Stomach (tissue), 19 donors: ENCODE measurements at places on chromosomes 2 and 18.

DNA sequence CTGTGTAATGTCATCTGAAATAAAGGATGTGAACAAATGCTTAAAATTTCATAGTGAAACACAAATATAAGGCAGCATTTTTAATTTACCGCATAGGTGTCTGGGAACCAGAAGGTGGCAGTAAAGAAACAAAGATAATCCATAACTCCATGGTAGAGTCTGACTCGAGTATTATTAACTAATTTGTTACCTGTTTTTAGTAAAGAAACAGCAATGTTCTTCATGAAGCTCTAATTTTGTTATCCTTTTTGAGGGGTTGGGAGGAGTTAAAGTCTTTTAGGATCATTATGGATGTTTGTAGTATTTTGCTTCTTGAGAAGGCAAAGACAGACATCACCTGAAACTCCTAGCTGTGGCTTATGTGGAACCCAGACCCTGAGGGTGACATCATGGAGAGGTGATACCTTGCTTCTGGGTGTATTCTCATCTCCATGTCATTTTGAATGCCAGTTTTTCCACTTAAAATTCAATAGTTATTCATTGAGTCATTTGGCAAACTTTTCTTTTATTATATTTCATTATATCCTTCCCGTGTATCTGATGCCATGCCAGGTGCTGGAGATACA is 286.2 kb upstream of the EPAS1 start:
- peak; percentile 69 for DNase-seq

GRCh38 chr2:11102956-11103860 is 52.1 kb upstream of the SLC66A3 start:
- DNase-seq, result no peak

- DNase-seq, result no peak
Measured at GRCh38 chr2:27572439-27572838, 10.4 kb upstream of the ZNF512 start.

- no peak for DNase-seq
Measured at GRCh38 chr2:114027437-114027836, 137.5 kb downstream of the ACTR3 start.

GRCh38 chr2:217379807-217380206 is 519.9 kb upstream of the TNP1 start:
- no peak for DNase-seq

GRCh38 chr2:36834731-36835524 is 131.4 kb downstream of the STRN start:
- no peak for DNase-seq

- no peak for DNase-seq
Measured at GRCh38 chr2:6079405-6079804, 387.2 kb downstream of the SOX11 start.

- DNase-seq, result peak; percentile 16
Measured at GRCh38 chr18:66640431-66640830, 36.5 kb upstream of the CDH19 start.

DNA sequence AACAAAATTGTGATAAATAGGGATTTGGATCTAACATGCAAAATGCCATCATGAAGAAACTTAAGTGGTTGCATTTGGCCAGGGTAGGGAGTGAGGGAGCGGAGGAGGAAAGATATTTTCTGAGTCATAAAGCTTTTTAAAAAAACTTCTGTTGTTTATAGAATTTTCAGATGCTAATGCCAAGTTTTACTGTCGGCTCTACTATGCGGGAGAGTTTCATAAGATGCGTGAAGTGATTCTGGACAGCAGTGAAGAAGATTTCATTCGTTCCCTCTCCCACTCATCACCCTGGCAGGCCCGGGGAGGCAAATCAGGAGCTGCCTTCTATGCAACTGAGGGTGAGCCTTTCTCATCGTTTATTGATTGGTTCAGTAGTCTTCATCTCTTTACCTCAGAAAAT is 56.0 kb upstream of the PTH2R start:
- no peak for DNase-seq

GRCh38 chr2:231518771-231519170 is 11.5 kb downstream of the NMUR1 start:
- DNase-seq, result no peak

DNA sequence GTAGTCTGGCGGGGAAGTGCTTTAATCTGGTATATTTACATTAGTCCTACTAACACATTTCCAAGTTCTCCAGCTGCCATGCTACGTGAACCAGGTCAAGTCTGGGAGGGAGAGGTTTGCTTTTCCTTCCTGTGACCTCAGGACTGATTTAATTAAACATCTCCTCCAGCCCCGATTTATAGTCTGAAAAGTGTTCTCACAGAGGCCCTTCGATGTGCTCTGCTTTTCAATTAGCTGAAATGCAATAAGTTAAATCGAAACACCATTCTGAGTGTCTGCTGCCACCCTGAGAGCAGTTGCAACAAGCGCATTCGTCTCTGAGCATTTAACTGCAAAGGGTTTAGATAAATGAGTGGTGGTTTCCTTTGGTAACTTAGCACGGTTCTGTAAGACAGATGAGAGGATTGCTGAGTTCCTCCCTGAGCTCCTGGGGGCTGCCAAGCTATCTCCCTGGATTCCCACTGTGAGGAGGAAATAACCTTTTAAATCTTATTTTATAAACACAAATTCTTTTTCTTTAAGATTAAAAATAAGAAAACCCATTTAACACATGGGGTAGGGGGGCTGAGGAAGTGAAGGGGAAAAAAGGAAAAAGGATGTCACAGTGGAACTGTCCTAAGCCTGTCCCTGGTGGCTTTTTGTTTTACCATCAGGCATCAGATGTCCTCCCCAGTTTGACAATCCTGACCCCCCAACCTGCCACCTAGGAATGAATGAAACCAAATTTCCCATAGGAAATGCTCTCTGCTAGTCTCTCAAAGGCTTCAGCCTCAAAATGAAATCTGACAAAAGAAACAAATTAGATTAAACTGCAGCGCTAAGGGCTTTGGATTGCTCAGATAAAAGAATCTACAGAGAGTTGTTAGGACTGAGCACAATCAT is 56.5 kb upstream of the CREB1 start:
- peak; percentile 85 for DNase-seq

- peak; percentile 22 for DNase-seq
Measured at GRCh38 chr2:31812051-31812798, 198.6 kb downstream of the MEMO1 start.

DNA sequence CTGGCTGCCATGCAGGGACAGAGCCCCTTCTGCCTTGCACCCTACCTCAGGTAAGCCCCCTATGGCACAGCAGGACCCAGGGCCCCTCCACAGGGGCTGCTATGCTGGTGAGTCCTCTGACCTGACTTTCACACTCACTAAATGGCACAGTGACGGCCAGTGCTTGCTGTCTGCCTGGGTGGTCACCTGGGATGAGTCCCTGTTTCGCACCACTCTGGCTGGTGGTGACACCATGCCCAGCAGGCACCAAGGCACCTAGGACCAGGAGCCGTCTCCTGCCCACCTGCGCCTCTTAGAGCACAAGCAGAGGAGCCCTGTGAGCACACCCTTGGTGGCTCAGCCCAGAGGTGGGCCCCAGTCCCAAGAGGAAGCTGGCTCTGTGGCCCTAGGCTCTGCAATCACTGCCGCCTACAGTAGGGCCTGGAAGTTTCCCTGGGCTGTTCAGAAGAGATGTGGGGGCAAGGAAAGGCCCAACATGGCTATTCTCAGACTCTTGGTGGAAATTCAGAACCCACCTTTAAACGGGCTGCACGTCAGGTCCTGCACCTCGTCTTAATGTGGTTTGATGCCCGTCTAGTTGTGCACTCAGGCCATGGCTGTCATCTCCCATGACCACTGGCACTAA is 96.0 kb downstream of the PLB1 start:
- no peak for DNase-seq

DNA sequence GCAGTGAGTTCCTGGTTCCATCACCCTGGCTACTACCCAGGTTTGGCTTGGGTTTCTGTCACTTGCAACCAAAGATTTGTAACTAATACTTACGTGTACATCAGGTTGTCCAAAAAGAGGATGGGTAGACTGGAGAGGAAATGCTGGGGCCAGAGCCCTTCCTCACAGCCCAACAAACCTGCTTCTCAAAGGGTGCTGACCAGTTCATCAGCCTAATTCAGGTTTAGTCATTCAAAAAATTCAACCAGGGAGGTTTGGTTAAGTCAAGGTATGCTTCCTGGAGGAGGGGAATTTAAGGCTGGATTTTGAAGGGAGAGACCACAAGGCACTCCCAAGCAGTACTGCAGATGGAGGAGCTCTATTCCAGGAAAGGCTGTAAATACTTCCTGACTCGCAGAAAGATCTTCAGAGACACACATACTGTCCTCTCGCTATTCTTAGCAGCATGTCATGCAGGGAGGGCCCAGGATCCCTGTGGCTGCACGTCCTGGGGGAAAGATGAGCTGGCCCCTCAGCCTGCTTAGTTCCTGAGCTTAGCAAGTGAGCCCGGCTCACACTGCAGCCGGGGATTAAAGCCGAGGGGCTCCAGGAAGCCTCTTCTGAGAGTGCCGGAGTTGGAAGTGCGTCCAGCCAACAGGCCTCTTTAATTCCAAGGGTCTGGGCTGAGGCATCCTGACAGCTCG is 40.0 kb upstream of the BIN1 start:
- DNase-seq, result no peak

GRCh38 chr18:48490641-48491293 is 48.1 kb upstream of the CTIF start:
- no peak for DNase-seq
